ENCODE measurements at places on chromosomes 3 and 15.

- DNase-seq = no peak
Observed at GRCh38 chr3:71402911-71403310, 180.6 kb downstream of the FOXP1 start.

DNA sequence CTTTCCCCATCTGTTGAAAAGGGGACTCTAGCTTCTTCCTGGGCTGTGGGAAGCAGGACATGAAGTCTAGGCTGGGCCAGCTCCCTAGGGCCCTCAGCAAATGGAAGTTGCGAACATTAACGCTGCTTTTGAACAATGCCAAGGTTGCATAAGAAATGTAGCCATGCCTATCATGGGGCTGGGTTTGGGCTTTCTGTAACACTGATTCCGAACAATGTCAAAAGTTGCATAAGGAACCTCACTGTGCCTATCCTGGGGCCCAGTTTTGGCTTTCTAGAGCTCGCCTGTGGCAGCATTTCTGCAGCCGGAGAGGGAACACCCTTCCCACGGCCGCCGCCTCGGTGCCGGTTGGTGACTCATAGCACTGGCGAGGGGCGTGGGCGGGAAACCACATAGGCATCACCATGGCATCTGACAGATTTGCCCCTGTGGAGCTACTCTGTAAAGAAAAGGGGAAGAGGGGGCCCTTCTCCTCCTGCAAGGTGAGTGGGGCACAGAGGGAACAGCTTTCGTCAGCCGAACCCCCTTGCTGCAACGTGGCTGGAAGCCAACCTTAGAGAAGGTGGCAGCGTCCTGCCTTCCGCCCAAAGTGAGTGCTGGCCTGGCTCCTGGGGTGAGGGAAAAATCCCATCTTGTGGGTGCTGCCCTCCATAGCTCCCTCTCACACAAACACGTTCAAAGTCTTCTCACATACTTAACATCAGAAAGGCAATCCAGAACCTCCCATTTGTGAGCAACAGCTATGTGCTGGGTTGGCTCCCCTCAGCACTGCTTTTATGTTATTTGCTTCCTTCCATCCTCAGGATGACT, 46.6 kb upstream of the ATP2B2 start:
- peak; percentile 69 for DNase-seq

DNA sequence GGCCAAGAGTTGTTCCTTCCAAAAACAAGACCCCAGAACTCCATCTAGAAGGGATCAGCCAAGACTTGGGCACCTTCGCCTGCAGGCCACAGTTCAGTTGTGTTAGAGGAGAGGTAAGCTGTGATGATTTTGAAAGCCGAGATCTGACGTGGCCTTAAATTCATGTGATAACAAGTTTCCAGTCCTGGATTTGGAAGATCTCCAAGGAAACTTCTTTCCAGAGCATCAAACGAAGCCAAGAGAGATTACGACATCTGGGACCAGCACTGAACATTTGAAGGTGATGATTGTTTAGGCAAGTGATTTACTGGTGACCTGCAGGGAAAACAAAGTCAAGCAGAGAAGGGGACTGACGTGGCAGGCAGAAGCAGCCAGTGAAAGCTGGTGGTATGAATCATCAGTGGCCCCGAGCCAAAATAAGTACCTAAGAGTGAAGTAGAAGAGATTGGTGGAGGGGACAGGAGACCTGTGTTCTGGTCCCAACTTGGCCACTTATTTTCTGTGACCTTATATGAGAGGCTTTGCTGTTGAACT, 339.0 kb upstream of the PROK2 start:
- no peak for DNase-seq

DNA sequence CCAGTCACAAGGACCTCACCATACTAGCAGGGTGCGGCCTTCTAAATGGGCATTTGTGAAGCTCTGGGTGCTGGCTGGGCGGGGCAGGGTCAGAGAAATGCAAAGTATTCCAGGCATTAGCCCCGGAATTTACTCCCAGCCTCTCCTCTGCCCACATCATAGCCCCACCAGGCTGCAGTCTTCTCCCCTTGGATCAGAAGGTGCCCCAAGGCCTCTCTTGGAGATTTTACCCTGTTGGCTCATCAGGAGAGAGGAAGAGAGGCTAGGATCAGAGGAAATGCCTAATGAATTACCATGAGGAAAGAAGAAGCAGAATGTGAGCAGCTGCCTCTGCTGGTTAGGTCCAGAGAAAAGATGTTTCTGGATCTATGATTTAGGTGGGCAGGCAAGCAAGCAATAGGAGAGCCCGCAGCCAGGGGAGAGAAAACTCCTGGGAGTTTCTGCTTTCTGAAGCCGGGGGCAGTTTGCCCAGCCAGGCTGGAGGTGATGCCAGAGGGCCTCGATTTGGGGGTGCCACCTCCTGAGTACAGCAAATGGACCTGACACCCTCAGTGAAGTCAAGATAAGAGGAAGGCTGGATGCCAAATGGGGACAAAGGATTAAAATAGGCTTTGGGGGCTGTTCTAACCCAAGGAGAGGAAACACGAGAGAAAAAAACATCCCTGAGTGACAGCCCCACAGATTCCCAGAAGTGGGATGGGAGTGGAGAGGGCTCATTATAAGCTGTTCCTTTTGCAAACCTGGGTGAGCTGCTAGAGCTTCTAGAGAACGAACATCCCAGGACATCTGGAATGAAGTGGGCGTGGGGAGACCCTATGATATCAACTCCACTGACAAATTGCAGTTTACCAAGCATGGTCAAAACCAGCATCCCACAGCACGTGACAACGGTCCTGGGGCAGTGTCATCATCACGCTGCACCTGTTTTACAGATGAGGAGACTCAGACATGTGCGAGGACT, 65.4 kb downstream of the BDH1 start:
- no peak for DNase-seq

DNA sequence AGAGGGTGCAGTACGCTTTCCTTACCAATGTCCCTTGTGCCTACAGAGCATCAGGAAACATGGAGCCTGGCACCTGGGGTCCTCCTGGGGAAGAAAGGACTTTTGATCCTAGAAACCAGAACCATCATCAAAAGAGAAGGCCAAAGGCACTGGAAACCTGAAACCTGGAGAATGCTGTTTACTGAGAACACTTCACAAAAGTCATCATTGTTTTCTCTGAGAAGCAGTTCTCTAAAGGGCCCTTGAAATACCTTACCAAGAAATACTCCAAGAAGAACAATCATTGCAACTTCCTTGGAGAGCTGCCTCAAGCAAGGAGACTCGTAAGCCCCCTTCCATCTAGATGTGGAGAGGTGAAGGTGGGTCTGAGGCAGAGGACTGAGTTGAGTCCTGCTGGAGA, 66.0 kb downstream of the TLE3 start:
- no peak for DNase-seq

GRCh38 chr3:81789691-81790090, 28.2 kb upstream of the GBE1 start:
- no peak for DNase-seq

Data from activated CD4-positive, alpha-beta T cell treated with anti-CD3 and anti-CD28 coated beads for 1 hour (primary cell).